ENCODE measurements at places on chromosomes 11 and 22. TPM values are rescaled to one million over a fixed set of nuclear protein-coding genes. Genes with fewer than 3 reads are reported as not detected.

The ANKK1 gene
- under 0.01 TPM for total RNA-seq

The SVIP gene
- total RNA-seq: 1.8 TPM

The ATP5MG gene
- total RNA-seq: 120 TPM

The SPDYC gene
- total RNA-seq: not detected

The MRTFA gene
- 16.8 TPM for total RNA-seq

The LDLRAD3 gene
- total RNA-seq: 4.3 TPM
